Epithelial cell of proximal tubule (primary cell): ENCODE measurements at places on chromosomes 1 and 21. TPM values are rescaled to one million over a fixed set of nuclear protein-coding genes. Genes with fewer than 3 reads are reported as not detected.

GRCh38 chr1:226373376-226373775 lies 34.5 kb downstream of the PARP1 start:
- DNase-seq: no peak

The TMEM82 gene
- not detected in 2 replicates for total RNA-seq

The CATSPERE gene
- under 0.01 and 0.07 TPM in 2 replicates for total RNA-seq

DNA sequence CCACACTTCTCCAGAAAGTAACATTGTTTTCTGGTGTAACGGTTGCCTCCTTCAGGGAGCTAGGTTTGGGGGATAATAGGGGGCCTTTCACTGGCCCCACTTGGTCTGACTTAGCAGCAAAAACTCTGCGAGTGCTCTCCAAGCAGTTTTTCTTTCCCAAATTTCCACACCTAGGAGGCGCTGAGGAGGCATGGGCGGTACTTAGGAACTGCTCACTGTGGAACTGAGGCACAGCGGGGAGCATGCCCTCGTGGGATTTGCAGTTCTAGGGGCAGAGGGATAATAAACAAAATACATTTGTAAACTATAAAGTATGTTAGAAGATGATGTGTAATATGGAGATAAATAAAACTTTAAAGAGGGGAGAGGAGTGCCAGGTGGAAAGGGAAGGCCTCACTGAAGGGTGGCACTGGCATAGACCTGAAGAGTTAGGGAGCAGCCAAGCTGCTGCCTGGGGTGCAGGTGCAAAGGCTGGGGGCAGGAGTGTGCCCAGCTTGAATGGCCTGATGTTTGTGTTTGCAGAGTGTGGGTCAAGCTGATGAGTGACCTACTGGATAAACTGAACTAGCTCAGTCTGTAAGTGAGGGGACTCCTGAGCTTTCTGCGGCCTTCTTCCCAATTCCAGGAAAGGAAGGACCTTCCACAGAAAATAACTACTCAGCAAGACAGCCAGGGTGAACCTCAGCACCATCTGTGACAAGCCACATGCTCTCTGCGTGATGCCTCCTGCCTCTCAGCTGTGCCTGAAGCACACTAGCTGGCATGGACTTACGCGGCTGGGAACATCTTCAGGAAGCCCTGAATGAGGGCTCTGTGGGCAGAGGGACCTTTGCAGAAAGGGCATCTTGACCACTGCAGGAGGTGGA lies 1.9 kb downstream of the EPHX1 start:
- DNase-seq: no peak

The TFF2 gene
- not detected in 2 replicates for total RNA-seq

The URB2 gene
- total RNA-seq: 10.3 and 17.3 TPM in 2 replicates

DNA sequence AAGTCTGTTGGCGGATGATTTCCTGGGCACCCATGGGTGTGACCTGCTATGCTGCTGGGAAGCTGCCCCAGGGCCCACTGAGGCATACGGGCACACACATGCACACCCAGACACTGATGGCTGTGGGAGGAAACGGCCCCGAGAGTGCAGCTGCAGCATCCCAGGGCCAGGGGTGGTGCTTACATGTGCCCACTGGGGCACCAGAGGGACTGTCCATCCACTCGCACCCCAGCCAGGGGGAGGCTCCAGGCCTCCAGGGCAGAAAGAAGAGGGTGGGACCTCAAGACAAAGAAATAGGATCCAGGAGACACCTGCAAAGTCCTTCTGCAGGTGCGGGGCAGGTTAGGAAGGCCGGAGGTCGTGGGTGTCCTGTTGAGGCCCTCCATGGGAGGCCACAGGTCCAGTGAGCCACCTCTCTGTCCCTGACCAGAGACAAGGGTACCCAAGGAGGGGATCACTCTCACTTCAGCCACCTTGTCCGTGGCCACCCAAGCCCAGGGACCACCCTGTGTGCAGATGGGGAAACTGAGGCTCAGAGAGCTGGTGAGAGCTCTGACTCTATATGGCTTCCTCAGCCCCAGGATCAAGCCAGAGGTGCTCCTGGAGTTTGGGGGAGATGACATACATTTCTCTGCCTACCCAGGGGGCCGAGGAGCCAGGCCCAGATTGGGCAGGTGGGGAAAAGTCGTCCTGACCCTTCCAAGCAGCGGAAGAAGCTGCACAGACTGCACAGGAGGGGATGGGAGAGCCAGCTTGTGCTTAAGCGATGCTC lies 57.1 kb downstream of the WNT9A start:
- DNase-seq: no peak

DNA sequence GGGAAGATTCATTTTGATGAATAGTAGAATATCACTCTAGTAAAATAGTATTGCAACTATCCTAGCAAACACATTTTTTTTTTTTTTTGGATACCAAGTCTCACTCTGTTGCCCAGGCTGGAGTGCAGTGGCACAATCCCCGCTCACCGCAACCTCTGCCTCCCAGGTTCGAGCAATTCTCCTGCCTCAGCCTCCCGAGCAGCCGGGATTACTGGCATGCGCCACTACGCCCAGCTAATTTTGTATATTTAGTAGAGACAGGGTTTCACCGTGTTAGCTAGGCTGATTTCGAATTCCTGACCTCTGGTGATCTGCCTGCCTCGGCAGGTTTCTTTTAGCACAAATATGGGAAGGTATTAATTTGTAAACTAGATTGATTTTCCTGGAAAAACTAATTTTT lies 33.8 kb downstream of the KCTD3 start:
- no peak for DNase-seq

- no peak for DNase-seq
Measured at GRCh38 chr1:57578099-57578498, 154.2 kb upstream of the DAB1 start.

DNA sequence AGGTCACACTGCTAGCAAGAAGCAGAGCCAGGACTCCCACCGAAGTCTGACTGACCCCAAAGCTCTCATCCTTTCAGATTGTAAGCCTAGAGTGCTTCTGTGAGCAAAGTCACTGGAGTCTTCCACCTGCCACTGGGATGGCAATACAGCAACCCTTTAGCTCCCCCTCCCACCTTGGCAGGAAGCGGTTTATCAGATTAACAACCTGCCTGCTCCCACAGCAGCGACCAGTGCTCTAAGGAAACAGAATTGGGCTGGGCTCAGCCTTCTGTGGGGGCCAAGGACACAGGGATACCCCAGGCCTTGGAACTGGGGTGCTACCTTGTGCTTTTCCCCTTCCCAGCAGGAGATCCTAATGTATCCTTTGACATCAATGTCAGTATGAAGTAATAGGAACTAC lies 76.0 kb downstream of the GFI1 start:
- no peak for DNase-seq

DNA sequence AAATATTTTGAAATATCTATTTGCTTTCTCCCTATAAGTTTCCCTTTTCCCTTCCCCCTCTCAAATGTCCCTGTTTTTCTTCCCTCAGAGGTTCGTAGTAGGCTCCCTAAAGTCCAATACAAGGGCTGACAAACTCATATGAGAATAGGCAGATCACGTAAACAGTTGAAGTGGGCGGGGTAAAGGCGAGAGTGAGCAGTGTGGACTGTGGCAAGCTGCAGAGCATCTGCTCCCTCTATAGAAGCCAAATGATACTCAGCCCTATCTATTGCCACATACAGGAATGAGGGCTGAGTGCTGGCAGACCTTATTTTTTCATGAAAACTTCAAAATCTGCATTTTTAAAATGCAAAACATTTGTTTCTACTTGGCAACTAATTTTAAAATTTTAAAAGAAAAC lies 26.3 kb downstream of the PRDX6 start:
- DNase-seq: no peak

The CAPN8 gene
- not detected in 2 replicates for total RNA-seq

GRCh38 chr21:37060296-37060695 lies 12.6 kb downstream of the PIGP start:
- peak; percentile 68 for DNase-seq

The TRIM58 gene
- 2.0 and 6.0 TPM in 2 replicates for total RNA-seq

- DNase-seq: no peak
Measured at GRCh38 chr1:63328781-63329180, 6.4 kb downstream of the FOXD3 start.

- peak; percentile 32 for DNase-seq
Measured at GRCh38 chr1:115807723-115808122, 33.2 kb downstream of the NHLH2 start.

DNA sequence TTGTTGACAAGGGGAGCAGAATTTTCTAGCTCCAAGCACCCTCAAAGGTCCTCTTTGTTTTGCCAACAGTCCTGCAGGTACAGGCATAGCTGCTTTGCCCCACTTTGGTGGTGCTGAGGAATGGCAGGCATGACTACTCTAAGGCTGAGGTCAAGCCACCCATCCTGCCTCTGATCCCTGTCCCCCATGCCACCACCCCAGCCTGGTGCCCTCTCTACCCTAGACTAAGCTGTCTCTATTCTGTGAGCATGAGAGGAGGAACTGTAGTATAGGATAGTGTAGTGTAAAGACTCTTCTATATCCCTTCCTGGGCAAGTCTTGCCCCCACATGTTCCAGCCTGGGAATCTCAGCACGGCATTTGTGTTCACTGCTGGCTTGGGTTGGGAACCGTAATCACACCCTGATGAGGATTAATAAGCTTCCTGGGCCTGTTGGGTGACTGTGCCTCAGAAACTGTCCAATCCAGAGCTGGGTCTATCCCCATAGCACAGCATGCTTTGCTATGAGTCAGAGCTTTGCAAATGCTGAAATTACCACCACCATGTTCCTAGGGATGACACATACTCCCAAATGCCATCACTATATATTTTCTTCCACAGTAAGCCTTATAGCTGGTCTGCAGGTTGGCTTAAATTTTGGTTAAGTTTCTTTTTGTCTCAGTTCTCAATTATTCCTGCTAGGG lies 105.7 kb upstream of the PPP2R5A start:
- DNase-seq: peak; percentile 37

GRCh38 chr1:82927753-82928152 lies 1071.2 kb downstream of the TTLL7 start:
- no peak for DNase-seq

The LENEP gene
- total RNA-seq: not detected in 2 replicates

The SPRR5 gene
- total RNA-seq: not detected in 2 replicates

GRCh38 chr1:97306504-97306903 lies 584.9 kb downstream of the PTBP2 start:
- no peak for DNase-seq

The DMBX1 gene
- not detected in 2 replicates for total RNA-seq

The SLC6A17 gene
- total RNA-seq: 0.35 and 0.43 TPM in 2 replicates

DNA sequence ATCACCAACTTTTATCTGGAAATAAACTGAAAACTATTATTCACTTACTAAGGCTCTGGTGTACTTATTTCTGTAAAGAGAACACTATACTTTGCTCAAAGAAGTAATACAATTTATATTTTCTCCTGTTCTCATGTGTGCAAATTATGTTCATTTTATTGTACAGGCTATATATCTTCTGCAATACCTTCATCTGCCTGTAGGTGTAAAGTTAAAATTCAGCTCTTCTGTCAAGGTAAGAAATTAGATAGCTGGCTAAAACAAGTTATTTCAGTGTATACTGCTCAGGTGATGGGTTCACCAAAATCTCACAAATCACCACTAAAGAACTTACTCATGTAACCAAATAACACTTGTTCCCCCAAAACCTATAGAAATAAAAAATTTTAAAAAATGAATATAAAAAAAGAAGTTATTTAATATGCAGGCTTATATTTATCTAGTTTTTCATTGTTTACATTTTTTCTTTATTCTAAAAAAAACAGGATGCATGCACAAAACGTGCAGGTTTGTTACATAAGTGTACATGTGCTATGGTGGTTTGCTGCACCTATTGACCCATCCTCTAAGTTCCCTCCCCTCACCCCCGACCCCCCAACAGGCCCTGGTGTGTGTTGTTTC lies 81.5 kb downstream of the PTGER3 start:
- DNase-seq: no peak

The LCE6A gene
- total RNA-seq: not detected in 2 replicates

GRCh38 chr1:215269955-215270354 lies 187.4 kb downstream of the KCNK2 start:
- no peak for DNase-seq

- DNase-seq: no peak
Measured at GRCh38 chr1:93907718-93908117, 1.5 kb downstream of the GCLM start.

GRCh38 chr1:174074757-174075156 lies 52.6 kb upstream of the RC3H1 start:
- no peak for DNase-seq

- no peak for DNase-seq
Measured at GRCh38 chr21:45356653-45357435, 48.1 kb upstream of the COL18A1 start.

- no peak for DNase-seq
Measured at GRCh38 chr1:23772049-23772853, 6.0 kb upstream of the PITHD1 start.

The CADM3 gene
- total RNA-seq: not detected in 2 replicates

DNA sequence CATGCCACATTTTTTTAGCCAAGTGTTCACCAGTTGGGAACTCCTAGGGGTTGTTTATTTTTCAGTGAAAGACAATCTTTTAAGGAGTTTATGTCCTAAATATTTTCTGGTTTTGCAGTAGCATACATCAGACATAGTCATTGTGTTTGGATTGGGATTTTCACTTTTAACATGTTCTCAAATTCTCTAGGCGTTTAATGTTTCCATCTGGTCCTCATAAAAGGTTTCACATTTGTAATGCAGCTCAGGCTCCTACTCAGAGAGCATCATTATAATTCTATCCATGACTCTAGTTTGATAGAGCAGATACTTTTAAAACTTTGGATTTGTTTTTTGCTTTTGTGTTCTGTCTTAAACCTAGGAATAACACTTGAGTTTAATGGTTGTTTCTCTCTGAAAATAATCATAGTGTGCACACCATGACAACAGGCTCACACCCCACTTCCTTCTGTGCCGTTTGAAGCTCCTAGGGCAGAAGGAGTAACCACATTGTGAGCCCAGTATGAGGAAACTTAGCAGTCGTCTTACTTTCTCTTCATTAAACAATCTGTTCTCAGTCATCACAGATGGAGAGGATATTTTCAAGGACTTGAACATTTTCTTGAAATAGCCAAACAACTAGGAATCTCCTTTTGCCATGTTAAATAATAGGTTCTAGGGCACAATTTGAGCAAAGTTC lies 219.6 kb downstream of the PDE4B start:
- DNase-seq: no peak

- DNase-seq: no peak
Measured at GRCh38 chr1:226919587-226919986, 20.5 kb upstream of the COQ8A start.

- no peak for DNase-seq
Measured at GRCh38 chr1:210558302-210558701, 229.6 kb downstream of the HHAT start.
